ENCODE measurements at places on chromosomes 3 and 15. TPM values are rescaled to one million over a fixed set of nuclear protein-coding genes. Genes with fewer than 3 reads are reported as not detected.

DNA sequence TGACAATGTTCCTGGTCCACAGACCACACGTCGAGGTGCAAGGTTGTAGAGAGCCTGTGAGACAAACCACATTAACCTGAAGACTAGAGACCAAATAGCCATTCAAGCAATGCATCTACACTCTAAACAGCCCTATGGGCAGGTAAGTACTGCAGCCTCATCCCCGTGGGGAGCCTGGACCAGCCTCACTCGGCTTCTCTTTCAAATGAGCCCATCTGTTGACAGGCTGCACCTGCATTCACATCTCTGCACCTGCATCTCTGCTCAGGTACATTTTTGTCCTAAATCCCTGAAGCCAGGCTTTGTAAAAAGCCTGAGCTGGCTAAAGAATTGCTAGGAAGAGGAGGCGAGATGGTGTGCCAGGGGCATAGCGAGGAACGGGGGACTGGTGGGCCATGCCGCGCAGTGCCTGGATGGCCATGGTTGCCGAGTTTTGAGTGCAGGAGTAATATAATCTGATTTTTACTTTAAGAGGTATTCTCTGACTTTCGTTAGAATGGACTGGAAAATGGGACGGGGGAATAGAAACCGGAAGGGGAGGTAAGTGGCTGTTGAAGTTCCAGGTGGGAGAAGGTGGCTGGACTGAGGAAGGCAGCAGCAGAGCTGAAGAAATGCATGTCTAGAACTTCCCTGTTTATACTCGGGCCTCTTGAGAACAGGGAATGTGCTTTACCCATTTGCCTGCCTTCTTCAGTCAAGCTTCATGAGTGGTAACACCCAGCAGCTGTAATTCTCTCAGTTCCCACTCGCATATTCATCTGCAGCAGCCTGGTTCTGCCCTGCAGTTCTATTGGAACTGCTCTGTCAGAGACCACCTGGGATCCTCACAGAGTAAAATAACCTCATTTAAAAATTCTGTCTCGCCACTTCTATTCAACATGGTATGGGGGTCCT is 226.4 kb downstream of the OPA1 start:
- H3K27ac ChIP-seq = no peak overlapping the region
- H3K36me3 ChIP-seq = no peaks in the 10 kb centered on the region
- peaks cover 21% of the 10 kb centered on the region for H3K4me1 ChIP-seq
- H3K27me3 ChIP-seq = no peaks in the 10 kb centered on the region
- H3K4me3 ChIP-seq = no peak overlapping the region

TBC1D23 gene
- total RNA-seq = 8.3 TPM

SMCO1 gene
- total RNA-seq = not detected

- H3K27ac ChIP-seq = no peak overlapping the region
- DNase-seq = no peak
- no peaks in the 10 kb centered on the region for H3K4me1 ChIP-seq
- H3K27me3 ChIP-seq = no peaks in the 10 kb centered on the region
- no peaks in the 10 kb centered on the region for H3K36me3 ChIP-seq
- H3K4me3 ChIP-seq = no peak overlapping the region
Observed at GRCh38 chr3:21517184-21517583, 233.8 kb downstream of the ZNF385D start.
